ENCODE measurements at places on chromosomes 1 and 21.

GRCh38 chr21:35438643-35439404 is 389.7 kb upstream of the RUNX1 start:
- DNase-seq, result no peak

- no peak for DNase-seq
These were observed 59.0 kb upstream of the BCAR3 start for GRCh38 chr1:93740601-93741031.

DNA sequence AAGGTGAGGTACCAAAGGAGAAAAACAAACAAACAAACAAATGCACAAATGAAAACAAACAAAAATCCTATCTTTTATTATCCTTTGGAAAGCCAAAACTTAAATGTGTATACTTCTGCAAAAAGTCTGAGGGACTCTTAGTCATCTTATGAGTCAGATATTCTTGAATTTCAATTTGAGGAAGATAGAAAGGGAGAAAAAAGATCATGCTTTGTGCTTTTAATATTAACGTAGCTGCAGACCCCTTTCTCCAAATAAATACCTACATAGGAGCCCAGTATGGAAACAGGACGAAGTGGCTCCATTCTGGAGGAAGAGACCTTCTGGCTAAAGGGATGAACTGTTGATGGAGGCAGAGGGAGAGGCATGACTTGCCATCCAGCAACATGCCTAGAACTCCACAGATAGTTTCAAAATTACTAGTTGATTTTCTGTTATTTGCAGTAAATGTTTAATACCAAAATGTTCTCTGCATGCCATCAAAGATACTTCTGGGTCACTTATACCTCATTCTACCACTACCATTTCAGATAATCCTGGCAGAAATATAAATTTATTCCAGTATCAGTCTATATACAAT is 25.4 kb downstream of the NUP210L start:
- no peak for DNase-seq

GRCh38 chr1:31788138-31788824 is 24.1 kb upstream of the ADGRB2 start:
- DNase-seq, result peak; percentile 94

GRCh38 chr1:177568622-177569021 is 397.9 kb downstream of the BRINP2 start:
- no peak for DNase-seq

GRCh38 chr1:205598841-205599668 is 32.8 kb downstream of the ELK4 start:
- no peak for DNase-seq

DNA sequence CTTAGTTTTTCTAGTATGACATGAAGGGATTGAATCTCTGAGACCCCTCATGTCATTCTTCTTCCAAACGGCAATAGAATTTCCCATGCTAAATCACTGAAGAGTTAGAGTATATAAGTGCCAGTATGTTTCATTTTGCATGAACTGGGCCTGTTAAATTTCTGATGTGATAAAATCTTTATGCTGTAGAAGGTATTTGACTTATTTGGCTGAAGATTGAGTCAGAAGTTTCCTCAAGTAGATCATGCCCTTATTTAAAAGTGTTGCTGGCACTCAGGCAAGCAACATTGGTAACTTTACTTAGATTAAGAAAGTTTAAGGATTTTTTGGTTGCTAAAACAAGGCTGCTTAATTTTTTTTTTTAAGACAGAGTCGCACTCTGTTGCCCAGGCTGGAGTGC is 13.3 kb downstream of the ATF6 start:
- no peak for DNase-seq

DNA sequence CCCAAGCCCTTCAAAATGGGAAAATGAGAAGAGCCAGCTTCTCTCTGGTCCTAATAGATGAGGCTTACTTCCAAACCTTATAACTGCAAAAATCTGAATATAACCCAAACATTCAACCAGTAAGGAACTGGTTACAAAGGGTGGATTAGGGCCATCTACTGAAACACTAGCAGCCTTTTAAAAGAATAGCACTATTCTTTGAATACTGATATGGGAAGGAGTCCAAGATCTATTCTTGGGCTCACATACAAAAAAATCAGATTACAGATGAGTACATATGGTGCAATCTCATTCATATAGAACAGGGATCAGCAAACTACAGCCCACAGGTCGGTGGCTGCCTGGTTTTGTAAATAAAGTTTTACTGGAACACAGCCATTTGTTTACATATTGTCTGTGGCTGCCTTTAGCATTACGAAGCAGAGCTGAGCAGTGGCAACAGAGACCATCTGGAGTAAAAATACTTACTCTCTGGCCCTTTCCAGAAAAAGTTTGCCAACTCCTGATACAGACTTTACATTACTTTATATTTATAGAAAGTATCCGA is 167.7 kb downstream of the ZSCAN20 start:
- no peak for DNase-seq

GRCh38 chr1:30315185-30315960 is 408.0 kb downstream of the MATN1 start:
- DNase-seq, result peak; percentile 5

DNA sequence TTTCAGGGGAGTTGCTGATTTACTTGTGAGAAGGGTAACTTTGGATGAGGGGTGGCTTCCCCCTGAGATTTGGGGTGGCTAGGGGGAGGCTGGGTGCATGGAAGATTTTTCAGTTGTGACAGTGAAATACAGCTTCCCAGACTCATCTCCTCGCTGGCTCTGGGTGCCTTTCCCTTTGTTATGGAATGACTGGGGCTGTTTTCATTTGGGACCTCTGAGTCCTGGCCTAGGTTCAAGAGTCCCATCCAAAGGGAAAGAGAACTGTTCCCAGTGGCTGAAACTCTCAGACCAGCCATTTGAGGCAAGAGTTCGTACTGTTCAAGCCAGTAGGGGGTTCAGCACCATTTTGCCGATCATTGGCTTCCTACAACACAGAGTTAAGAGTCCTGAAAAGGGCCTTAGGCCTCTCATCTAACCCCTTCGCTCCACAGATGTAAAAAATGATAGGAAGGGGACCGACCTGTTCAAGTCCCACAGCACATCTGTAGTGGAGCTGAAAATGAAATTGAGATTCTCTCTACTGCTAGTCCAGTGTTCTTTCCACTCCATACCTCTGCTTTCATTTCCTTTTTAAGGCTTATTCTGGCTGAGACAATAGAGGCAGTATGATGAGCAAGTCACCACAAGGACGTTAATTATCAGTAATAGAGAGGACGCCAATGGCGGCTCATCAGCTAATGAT is 958 bp downstream of the DDR2 start:
- DNase-seq, result no peak

DNA sequence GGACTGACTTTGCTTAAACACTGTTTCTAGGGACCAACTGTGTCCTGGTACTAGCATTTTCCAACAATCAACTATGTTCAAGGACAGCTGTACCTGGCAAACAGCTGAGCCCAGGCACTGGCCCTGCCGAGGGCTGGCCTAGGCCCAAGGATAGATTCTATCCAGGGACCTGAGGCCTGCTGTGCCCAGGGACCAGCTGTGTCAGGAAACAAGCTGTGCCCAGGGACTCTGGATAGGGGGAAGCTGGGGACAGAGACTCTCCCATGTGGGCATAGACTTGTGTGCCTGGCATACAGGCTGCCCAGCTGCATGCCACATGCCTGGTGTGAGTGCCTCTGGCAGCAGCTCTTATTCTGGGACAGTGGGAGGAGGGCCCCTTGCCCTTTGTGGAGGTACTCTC is 38.1 kb upstream of the POU3F1 start:
- DNase-seq, result peak; percentile 47

- DNase-seq, result no peak
These were observed 35.5 kb downstream of the COA6 start for GRCh38 chr1:234408757-234409156.

DNA sequence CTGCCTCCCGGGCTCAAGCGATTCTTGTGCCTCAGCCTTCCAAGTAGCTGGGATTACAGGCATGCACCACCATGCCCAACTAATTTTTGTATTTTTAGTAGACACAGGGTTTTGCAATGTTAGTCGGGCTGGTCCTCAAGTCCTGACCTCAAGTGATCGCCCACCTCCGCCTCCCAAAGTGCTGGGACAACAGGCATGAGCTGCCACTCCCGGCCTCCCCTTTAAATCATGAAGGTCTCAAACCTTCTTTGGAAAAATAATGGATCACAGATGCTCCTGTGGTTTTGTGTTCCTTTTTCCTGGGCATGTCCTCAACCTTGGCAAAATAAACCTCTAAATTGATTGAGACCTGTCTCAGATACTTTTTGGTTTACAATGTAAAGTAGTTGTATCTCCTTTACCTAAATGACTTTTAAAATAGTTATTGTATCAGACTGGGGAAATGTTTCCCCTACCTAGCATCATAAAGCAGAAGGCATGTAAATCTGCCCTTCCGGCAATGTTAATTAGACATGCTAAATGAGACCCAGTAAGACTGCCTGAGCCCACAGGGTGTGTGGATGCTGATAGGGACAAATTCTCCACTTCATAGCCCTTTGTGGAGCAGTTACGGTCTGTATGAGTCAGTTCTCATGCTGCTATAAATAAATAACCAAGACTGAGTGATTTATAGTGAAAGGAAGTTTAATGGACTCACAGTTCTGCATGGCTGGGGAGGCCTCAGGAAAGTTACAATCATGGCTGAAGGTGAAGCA is 27.8 kb downstream of the CBR1 start:
- no peak for DNase-seq

DNA sequence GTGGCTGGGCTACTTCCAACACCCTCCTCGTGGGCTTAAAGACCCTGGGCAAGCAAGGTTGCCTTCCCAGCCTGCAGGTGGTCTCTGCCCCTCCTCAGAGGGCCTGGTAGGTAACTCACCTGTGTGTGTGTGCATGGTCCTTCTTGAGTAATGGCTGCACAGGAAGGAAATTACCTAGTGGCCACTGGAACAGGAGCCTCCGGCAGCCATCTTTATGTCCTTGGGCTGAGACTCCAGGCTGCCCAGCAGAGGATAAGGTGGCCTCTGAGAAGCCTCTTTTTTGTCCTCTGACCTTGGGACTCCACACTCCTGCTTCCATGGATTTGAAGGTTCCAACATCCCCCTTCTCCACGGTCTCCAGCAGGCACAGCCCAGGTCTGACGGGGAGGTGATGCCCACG is 20.0 kb downstream of the DRAXIN start:
- DNase-seq, result no peak

DNA sequence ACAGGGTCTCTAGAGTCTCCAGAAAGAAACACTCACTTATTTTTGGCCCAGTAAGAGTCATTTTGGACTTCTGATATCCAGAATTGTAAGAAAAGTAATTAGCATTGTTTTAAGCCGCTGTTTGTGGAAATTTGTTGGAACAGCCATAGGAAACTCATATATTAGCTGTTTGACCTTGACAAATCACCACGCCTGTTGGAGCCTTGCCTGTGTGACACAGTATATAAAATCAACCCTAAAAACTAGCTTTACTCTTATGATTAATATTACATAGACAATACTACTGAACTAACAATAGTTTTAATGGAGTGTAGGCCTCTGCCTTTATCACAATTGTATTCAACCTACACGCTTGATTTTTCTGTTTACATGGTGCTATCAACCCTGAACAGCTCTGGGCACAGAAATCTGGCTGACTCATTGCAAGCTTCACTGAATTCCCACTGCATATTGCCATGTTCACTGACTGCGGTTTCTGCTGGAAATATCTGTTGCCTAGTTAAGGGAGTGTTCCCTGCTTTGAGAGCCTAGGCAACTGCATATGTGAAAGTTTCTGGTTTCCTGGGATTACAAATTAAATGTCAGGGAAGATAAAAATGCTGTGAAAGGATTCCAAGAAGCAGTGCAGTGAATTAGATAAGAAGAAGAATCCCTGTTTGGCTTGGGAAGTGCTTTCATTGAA is 419.5 kb upstream of the DEPDC1 start:
- no peak for DNase-seq

DNA sequence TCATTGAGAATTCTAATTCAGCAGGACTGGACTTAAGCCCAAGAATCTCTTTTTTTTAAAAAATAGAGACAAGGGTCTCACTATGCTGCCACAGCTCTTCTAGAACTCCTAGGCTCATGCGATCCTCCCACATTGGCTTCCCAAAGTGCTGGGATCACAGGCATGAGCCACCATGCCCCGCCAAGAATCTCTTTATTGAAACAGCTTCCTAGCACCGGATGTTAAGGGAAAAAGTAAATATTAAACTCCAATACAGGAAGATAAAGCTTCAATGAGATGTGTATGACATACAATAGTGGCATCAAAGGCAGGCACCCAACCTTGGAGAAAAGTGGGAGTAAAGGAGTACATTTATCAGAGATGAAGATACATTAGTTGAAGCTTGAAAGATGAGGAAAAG is 25.5 kb downstream of the PUM1 start:
- DNase-seq, result no peak

- DNase-seq, result no peak
These were observed 26.6 kb upstream of the HPDL start for GRCh38 chr1:45299981-45300668.

DNA sequence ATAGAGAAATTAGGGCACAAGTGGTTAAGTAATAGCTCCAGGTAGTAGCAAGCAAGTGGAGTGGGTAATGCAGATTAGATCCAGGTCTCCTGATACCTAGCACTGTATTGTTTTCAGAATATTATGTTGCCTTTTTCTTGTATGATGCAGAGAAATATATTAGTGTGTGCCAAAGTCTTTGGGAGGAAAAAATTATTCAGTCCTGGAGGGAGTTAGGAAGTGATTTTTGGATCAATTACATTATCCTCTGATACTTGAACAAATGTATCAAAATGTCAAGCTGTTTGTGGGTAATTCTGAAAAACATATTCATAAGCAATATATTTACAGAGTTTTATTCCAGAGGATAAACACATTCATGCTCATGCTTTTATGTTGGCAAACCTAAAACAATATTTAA is 28.8 kb downstream of the TSEN15 start:
- no peak for DNase-seq

GRCh38 chr1:1090424-1091343 is 16.6 kb upstream of the RNF223 start:
- DNase-seq, result peak; percentile 90

DNA sequence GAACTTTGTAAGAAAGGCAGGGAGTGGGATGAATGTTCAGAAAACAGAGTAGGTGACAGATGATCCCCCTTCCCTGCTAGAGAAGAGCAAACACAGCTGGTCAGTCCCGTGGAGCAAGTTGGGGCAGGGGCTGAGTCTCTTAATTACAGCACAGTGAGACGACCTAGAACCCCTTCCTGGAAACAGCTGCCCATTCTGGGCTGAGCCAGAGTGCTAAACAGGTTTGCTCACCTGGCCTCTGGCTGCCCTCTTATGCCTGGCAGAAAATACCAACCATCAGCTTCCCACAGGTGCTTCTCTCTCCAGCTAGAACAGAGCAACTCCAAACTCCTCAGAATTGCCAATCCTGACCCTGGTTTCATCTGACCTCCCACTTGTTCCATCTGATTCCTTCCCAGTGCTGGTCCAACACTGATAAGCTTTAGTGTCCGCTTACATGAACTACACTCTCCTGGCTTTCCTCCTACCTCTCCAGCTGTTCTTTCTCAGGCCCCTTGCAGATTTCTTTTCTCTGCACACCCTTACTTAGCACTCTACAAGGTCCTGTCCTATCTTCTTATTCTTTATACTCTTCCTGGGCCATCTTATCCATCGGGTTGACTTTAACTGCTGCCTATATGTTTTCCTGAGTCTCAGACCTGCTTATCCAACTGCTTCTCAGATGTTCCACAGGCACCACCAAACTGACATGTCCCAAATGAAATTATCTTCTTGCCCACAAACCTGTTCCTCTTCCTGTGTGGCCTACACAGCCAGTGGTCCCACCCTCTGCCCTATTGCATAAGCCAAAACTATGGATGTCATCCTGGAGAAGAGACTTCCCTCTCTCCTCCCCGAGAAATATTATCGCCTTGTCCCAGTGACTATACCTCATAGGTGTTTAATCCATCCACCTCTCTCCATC is 22.6 kb upstream of the COL9A2 start:
- DNase-seq, result no peak

GRCh38 chr1:206457408-206458120 is 12.7 kb upstream of the IKBKE start:
- no peak for DNase-seq

- no peak for DNase-seq
These were observed 1.6 kb upstream of the IFNGR2 start for GRCh38 chr21:33401630-33401992.
